ENCODE measurements at places on chromosomes 5 and 9.

GRCh38 chr5:174338185-174339010 is 292.9 kb downstream of the NSG2 start:
- no peak for DNase-seq

- peak; percentile 92 for DNase-seq
Measured at GRCh38 chr9:122991370-122991830, 42.1 kb upstream of the GPR21 start.

DNA sequence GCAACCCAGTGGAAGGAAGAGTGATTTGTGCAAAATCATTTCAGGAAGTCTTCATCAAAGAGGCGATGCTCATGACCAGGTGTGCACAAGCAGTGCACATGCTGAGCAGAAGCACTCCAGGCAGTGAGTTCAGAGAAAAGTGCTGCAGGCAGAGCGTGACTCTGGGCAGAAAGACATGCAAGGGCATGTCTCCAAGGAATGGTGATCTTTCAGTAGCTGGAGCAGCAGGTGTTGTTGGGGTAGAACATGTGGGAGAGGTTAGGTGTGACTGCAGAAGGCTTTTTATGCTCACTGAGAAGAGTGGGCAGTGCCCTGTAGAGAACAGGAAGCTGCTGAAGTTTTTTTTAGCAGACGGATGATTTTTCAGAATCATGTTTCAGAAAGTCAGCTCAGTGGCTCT is 545.4 kb upstream of the TLE4 start:
- DNase-seq = peak; percentile 50

GRCh38 chr9:20191228-20191840 is 402.5 kb upstream of the SLC24A2 start:
- DNase-seq = no peak

DNA sequence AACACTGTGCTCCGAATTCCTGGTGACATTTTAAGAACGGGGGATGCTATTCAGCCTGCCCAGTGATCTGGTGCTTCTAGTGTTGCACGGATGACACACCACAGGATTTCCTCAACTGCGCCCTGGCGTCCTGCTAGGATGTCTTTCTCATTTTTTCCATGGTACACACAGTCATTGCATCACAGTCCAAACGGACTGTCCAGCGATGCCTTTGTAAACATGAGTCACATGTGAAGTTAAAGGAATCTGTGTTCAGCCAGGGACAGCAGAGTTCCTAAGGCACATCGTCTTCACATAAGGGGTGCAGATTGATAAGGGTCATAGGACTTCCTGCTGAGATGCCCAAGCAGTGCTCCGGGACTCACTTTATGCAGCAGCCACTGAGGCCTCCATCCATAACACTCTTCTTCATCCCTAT is 9.3 kb upstream of the PTPN3 start:
- DNase-seq = peak; percentile 72

- peak; percentile 64 for DNase-seq
Measured at GRCh38 chr9:37350486-37351190, 71.9 kb upstream of the GRHPR start.

GRCh38 chr9:88980740-88981203 is 10.5 kb upstream of the S1PR3 start:
- peak; percentile 13 for DNase-seq

GRCh38 chr5:80917631-80918030 is 42.5 kb upstream of the RASGRF2 start:
- no peak for DNase-seq

DNA sequence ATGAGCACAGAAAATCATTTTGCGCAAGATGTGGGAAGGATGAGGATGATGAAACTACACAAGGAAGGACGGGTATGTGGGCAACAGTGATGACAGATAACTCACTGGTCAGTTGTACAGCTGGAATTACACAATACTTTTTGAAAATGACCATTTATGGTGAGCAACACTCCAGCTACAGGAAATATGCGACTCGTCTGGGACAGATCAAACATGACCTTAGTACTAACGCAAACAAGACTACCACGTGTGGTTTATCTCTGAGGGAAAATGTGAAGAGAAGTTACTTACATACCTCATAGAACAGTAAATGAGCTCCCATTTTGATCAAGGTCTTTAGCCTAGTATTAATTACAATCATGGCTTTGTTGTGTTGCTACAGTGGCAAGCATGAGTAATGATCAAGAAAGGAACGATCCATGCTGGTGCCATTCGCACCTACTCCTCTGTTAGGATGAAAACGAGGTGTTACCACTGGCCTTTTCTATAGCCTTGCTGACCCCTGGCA is 456.9 kb downstream of the BNC2 start:
- peak; percentile 76 for DNase-seq

DNA sequence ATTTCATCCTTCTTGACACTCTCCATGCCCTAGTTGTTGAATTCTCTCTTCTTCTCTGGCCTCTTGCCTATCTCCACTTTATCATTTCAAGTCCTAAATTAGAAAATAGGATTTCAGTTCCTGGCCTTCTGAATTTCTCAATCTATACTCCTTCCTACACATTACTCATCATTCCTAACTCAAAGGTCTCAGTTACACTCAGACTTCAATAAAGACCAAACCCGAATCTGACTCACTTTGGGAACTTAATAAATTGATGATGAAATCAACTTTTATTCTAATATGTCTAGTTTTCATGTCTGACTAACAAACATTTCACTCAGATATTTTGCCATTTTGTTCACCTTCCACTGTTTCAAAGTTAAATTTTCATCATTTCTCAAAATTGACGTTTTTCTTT is 113.6 kb upstream of the TSLP start:
- DNase-seq = no peak

GRCh38 chr5:112203229-112203628 is 215.8 kb downstream of the EPB41L4A start:
- DNase-seq = peak; percentile 28

- no peak for DNase-seq
Measured at GRCh38 chr5:139699351-139699750, 51.2 kb downstream of the CXXC5 start.

DNA sequence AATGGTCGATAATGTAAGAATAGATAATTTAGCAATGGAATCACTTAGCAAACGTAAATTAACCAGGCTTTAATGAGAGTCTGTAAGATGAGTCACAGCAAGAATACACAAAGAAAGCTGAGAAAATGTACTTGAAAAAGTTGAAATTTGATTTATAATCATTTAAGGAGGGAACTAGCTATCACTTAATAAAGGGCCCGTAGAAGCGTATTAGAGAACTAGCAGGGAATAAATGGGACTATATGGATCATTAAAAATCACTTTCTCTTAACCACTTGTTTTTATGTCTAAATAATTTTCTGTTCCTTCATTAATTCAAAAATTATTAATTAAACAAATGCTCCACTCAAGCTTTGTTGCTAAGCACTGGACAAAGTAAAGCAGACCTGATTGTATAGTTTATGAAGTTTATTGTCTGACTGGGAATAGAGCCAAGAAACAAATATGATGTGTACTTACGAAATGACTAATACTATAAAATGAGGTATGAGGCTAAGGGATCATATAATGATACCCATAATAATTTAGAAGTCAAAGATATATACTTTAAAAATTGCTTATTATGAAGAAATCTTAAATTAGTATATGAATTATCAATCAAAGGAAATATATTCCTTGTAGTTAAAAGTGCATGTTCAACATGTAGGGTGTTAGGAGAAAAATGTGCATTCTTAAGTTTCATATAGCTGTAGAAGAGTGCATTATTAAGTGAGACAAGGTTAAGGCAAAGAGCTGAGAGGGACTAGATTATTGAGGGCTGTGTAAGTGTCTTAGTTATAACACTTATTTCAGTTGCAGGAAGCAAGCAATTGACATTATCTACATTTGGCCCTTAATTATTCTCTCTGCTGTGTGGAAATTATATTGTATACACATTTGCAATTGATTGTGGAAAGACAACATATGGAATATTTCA is 196.8 kb downstream of the PRDM9 start:
- no peak for DNase-seq

DNA sequence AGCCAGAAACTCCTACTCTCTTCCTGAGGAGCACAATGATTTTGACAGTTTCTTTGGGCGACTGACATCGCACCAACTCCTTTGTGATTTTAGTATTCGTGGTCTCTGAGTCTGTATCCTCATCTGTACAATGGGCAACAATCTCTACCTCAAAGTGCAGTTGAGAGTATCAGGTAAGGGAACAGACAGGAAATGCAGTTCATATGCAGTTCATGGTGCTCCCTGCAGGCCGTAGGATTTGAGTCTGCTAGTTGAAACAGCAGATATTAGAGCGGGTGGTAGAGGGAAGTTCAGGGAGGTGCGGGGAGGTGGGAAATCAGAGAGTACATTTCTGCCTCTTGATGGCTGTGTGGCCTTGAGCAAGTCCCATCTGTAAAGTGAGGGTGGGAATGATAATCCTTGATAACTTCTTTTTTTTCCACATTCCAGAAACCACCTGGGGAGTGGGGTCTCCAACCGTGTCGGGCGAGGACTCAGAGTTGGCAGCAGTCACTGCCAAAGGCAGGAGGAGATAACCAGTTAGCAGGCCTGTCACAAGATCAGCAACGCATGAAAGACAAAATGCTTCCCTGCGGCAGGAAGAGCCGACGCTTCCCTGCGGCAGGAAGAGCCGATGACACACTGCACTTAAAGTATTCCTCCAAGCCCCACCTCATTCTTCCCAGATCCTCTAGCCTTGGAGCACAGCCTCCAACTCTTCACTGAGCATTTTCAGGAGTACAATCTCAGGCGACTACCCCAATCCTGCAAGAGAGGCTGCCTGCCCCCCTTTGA is 6.0 kb upstream of the NEK6 start:
- peak; percentile 87 for DNase-seq

DNA sequence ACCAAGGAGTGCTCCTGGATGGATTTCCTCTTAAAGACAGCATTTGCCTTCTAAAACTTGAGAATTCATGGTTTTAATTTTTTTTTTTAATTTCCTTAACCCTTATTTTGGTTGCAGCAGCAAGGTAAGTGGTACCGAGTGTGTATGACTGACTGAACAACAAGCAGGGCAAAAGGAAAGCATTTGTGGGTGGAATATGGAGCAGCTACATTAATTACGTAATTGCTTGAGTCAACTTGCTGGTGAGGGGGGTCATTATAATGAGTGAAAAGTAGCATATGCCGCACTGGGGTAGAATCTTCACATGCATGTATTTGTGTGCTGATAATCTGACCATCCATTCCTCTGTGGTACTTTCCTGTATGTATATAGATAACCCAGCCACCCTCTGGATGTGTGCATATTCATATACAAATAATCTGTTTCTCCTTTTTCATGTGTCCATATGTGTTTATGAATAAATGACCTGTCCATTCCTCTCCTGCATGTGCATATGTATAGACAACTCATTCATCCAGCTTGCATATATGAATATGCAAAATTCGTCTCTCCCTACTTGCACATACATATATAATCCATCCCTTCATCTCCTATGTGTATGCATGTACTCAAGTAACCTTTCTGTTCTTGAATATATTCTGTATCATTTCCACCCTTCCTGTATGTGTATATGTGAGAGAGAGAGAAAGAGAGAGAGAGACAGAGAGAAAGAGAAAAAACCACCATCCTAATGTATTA is 147.5 kb upstream of the RUSC2 start:
- DNase-seq = no peak

- DNase-seq = peak; percentile 64
Measured at GRCh38 chr5:149371296-149371962, 7.7 kb downstream of the IL17B start.

DNA sequence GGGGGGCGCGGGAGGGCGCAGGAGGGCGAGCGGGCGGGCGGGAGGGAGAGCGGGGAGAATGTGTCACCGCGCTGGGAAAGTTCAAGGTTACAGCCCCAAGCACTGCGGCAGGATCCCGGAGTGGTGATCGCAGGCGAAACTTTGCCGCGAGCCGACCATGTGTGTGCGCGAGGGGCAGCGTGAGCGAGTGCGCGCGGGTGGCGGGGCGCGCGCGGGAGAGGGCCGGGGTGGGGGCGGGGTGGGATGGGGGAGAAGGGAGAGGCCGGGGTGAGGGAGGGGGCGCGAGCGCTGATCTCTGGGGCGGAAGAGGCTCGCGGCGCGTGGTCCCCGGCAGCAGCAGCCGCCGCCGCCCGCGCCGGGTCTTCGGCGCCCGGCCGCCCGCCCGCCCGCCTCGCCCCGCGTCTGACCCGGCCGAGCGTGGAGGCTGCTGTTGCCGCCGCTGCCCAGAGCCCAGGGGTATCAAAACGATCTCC is at the start of gene NFIB:
Gene NFIB, minus strand, starts transcription at position 191 of the 473 bp plus-strand sequence. CDS start 630 bp downstream, outside the sequence.
- peak; percentile 70 for DNase-seq

GRCh38 chr5:122924203-122924602 is 78.8 kb downstream of the SNX24 start:
- no peak for DNase-seq

- no peak for DNase-seq
Measured at GRCh38 chr5:132199116-132199680, 28.5 kb downstream of the P4HA2 start.

- peak; percentile 16 for DNase-seq
Measured at GRCh38 chr5:41636605-41637004, 126.2 kb upstream of the PLCXD3 start.

DNA sequence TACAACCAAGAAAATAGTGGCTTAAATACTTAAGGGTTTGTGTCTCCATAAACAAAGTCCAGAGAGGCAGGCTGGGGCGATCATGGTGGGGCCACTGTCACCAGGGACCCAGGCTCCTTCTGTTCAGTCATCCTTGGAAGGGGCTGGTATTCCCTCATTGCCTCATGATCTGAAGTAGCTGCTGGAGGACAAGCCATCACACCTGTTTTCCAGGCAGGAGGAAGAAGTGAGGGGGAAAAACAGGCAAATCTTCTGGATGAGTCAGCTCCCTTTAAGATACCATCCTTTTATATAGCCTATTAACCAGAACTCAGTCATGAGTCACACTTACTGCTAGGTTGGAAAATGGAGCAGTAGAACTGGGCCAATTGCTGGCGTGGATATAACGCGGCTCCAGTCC is 92.3 kb downstream of the DAP start:
- DNase-seq = peak; percentile 47

GRCh38 chr5:103541114-103541513 is 21.5 kb downstream of the NUDT12 start:
- DNase-seq = no peak

DNA sequence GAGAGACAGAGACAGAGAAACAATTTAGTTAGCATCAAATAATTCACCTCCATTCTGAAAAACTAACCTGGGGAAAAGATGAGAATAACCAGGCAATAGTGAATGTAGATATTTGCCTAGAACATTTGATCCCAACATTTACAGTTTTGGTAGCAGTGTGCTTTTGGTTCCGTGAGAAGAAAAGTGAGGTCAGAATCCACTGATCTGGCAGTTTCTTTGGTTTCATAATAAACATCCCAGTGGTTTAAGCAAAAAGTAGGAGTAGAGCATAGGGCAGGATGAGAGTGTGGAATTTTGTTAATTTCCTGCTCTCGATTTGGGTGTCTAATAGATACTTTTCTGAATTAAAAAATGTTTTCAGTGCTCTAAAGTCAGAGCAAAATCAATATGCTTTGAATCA is 887.0 kb downstream of the NR2F1-AS1 start:
- DNase-seq = no peak

GRCh38 chr5:171475596-171475995 is 56.1 kb downstream of the FGF18 start:
- peak; percentile 9 for DNase-seq

- DNase-seq = peak; percentile 10
Measured at GRCh38 chr5:94700592-94700991, 82.1 kb downstream of the SLF1 start.

DNA sequence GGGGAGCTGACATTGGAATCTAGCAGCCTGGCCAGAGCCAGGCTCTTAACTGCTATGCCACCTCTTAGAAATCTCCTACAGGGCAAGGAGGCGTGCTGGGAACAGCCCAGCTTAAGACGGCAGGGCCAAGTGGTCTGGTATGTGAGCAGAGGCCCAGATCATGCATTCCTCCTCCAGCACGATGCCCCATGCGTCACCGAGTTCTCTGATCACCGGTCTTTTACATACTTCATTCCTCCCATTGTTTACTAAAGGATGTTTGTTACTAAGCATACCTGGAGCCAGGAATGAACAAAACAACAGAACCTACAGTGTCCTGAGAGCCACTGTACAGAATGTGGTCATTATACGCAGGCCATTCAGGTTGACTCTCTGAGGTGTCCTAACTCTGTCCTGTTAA is 73.8 kb downstream of the TRIO start:
- peak; percentile 84 for DNase-seq
